Suppressor macrophage (primary cell): ENCODE measurements at places on chromosomes 4 and X.

DNA sequence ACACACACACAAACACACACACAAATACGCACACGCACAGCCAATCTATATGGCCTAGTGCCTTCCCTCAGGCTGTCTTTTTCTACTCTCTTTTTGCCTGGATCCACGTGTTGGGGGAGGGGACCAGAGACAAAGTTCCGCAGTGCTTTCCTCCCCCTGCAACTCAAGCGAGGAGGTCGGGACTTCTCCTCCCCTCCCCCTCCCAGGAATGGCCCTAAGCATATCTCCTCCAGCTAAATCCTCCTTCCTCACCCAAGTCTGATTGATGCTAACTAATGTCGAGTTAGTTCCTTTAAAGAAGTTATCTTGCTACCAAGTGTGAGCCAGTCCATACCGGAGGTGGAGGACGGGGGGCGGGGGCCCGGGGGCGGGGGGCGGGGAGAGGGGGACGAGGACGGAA lies 141.2 kb upstream of the ZIC3 start:
- DNase-seq = no peak

DNA sequence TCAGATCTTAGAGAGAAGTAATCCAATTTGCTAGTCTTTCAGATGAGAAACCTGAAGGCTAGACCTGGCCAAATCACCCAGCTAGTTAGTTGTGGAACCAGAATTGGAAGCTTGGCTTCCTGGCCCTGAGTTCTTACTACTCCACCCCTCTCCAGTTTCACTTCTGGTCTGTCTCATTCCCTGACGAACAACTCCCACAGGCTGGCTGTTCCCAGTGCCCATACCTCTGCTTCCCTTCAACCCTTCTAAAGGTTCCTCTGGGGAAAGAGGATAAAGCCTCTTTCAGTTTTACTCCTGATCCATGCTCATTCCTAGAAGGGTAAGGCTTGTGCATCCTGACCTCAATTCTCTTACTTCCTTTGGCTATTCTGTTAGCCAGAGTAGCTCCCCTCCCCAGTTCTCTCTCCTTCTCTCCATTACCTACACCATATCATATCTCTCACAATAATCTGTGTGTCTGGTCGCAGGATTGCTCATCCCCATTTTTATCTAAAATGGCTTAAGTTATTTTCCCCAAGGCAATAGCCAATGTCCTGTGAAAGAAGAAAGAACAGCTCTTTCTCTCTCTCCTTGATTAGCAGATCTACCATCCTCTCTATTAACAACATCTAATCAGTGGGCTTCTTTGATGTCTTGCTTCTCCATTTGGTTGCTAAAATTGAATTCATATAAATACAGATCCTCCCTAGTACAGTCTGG lies 155.0 kb upstream of the MAOA start:
- no peak for DNase-seq

- DNase-seq = no peak
Measured at GRCh38 chr4:100295792-100296191, 105.5 kb upstream of the DDIT4L start.

DNA sequence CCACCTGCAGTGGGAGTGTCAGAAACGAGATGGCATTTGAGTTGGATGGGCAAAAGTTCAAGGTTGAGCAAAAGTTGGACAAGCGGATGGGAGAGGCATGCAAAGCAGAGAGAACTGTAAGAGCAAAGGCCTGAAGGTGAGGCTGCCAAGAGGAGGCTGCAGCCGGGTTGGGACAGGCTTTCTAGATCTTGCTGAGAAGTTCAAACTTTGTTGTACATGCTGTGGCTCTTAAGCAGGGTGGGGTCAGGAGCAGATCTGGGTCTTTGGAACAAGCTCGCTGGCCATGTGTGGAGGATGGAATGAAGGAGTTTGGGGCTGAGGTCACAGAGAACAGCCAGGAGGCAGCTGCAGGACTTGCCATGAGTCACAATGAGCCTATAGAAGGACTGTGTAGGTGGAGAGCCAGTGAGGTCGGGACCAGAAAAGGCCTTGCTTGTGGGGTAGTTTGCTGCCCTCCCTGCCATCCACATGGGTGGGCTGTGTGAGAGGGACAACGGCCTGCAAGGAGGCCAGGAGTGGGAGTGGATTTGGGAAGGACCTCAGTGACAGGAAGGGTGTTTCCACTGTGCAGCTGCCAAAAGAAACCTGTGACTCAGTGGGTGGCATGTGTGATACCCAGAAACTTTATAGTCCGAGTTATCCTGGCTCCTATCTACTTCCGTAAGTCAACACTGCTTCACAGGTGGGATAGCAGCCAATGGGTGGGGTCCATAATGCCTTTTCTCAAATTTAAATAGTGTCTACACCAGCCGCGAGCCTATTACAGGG lies 210.4 kb downstream of the MID1IP1 start:
- no peak for DNase-seq

DNA sequence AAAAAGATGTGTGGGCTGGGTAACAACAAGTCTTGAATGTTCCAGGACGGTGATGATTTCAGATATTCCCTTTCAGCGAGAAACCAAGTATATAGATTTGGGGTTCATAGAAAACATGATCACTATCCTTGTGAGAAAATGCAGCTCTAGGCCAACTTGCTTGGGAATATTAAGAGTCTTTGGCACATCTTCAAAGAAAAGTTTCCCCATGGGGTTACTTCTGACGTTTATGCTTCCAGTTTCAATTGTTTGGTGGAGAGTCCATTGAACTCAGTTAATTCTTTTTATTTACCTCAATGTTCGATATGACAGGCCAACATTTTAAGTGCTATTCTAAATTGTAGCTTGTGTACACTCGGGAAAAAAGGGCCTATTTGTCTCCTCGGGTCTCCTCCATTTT lies 126.7 kb downstream of the NHS start:
- DNase-seq = no peak

- no peak for DNase-seq
Measured at GRCh38 chr4:82918091-82918490, 17.6 kb downstream of the THAP9 start.
